ENCODE measurements at places on chromosomes 13 and 19.

DNA sequence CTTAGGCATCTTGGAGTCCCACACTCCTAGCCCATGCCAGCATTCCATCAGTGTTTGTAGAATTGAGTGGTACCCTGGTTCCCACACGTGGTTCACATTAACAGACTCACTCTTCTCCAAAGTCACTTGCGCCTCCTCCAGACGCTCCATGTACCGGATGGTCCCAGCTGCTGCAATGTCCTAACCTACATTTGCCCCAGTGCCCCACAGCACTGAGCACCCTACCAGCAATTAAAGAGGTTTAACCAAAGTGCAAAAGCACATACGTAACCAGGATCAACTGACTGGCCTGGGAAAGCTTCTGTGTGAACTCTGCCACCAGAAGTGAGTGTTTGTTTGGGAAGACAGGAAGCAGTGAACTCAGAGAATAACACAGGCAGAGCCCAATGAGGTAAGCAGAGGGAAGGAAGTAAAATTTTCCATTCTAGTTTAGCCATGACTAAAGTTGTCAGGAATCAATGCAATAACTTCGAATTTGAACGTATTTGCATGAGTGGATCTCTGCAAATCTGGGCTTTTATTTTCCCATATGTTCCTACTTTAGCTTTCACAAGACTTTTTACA is 7.3 kb upstream of the MEDAG start:
- no peak for DNase-seq

GRCh38 chr13:57409656-57410055 is 221.9 kb upstream of the PCDH17 start:
- DNase-seq = no peak

- DNase-seq = no peak
Observed at GRCh38 chr13:20291037-20291436, 58.9 kb upstream of the GJB6 start.

- peak; percentile 57 for DNase-seq
Observed at GRCh38 chr13:60012488-60012887, 151.2 kb downstream of the DIAPH3 start.

GRCh38 chr19:28883241-28883693 is 329.7 kb downstream of the UQCRFS1 start:
- no peak for DNase-seq
